ENCODE measurements at places on chromosomes 12 and 14. TPM values are rescaled to one million over a fixed set of nuclear protein-coding genes. Genes with fewer than 3 reads are reported as not detected.

DNA sequence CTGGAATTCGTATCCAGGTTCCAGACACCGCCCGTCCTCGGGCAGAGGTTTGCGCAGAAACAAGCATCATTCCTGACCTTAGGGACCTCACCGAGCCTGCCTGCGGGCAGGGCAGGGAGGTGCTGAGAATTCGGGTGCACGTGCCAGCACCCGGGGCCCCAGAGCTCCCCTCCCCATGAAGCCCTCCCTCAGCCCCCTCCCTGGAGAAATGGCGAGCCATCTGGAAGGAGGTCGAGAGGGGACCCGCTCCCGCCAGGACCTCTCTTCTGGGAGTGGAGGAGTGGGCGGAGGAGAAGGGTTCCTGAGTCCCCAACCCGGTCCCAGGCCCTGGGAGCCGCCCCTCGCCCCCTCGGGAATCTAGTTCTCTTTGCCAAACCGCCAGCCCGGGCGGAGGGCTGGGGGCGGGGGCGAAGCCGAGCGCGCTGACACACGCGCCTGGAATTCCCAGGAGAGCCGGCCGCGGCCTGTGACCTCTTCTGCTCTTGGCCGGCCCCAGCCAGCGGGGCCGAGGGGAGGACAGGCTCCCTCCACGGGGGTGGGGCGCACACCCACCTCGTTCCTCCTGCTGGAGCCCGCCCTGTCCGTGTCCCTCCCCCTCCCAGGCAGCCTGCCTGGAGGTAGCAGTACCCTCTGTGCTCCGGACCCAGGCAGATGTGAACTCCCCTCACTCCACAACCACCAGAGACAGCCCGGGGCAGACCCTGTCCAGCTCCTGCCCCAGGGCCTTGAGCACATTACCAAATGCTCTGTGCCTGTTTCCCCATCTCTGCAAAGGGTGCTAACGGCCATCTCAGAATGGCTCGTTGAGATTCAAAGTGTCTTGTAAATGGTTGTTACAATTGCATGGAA is 23.0 kb upstream of the GPR132 start:
- DNase-seq, result peak; percentile 82

PMEL gene
- total RNA-seq, result not detected

VCPKMT gene
- 3.2 TPM for total RNA-seq

THTPA gene
- 16.0 TPM for total RNA-seq

- DNase-seq, result no peak
These were observed 12.8 kb upstream of the MYO1H start for GRCh38 chr12:109334887-109335286.

GRCh38 chr12:1688086-1688710 is 2.7 kb upstream of the ADIPOR2 start:
- no peak for DNase-seq

CLEC4C gene
- not detected for total RNA-seq

Data from Right ventricle myocardium inferior (tissue), 1 donor.